Body of pancreas (tissue), 4 donors: ENCODE measurements at places on chromosomes 5 and 9. TPM values are rescaled to one million over a fixed set of nuclear protein-coding genes. Genes with fewer than 3 reads are reported as not detected.

- no peaks in the 10 kb centered on the region for H3K36me3 ChIP-seq
- no peaks in the 10 kb centered on the region for H3K4me1 ChIP-seq
- no peak for DNase-seq
- no peak within 1 kb of the TSS for H3K27ac ChIP-seq
- no peak within 1 kb of the TSS for H3K4me3 ChIP-seq
Measured at GRCh38 chr5:141402553-141403243, at the start of gene PCDHGA9. PCDHGA9 (plus strand) TSS chr5:141402778; CDS start chr5:141402953, 175 bp downstream.

DNA sequence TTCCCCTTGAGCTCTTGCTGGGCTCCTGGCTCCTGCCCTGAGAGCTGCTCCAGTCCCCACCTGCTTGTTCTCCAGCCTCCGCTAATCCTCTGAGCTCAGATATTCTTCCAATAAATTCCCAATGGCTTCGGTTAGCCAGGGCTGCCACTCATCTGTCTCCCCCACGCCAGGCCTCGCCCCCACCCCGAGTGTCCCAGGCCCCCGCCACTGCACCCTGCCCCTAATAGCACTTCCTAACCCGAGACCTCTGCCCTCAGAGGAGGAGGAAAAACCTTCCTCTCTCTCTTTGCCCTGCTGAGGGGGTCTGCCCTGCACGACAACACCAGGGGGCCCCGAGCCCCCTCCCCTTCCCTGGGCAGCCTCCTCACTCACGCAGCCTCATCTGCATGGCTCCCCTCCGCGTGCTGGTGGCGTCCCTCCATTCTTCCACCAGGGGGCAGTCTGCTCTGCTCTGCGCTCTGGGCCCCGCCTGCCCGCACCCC lies 5.4 kb upstream of the LCN15 start:
- no peaks in the 10 kb centered on the region for H3K27me3 ChIP-seq
- H3K36me3 ChIP-seq = no peaks in the 10 kb centered on the region
- H3K27ac ChIP-seq = no peak overlapping the region
- peak; percentile 39 for DNase-seq
- no peaks in the 10 kb centered on the region for H3K4me1 ChIP-seq

GRCh38 chr5:38940230-38940858 lies 94.5 kb downstream of the OSMR start:
- peaks cover 23% of the 10 kb centered on the region for H3K36me3 ChIP-seq
- no peak overlapping the region for H3K27ac ChIP-seq
- H3K4me1 ChIP-seq = no peaks in the 10 kb centered on the region
- H3K4me3 ChIP-seq = no peak overlapping the region
- DNase-seq = no peak
- H3K27me3 ChIP-seq = no peaks in the 10 kb centered on the region

GRCh38 chr5:137617528-137618205 lies 118.2 kb downstream of the KLHL3 start:
- peaks cover 7% of the 10 kb centered on the region for H3K4me1 ChIP-seq
- H3K27me3 ChIP-seq = no peaks in the 10 kb centered on the region
- no peaks in the 10 kb centered on the region for H3K36me3 ChIP-seq
- H3K27ac ChIP-seq = no peak overlapping the region
- no peak overlapping the region for H3K4me3 ChIP-seq

DNA sequence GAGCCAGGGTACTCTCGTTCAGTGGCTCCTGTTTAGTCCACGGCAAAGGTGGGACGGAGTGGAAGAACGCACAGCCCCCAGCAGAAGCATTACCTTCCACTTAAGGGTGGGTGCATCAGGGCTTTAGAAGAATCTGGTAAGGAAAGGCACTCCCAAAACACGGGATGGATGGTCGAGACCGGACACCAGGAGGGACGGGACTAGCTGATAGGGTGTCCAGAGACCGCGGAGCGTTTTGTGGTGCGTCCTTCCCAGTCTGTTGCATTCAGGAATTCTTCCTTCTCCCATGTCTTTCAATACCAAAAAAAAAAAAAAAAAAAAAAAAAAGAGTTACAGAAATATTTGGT lies 545 bp upstream of the CTSV start:
- H3K27ac ChIP-seq = peak overlapping the region; percentile 34
- peak; percentile 46 for DNase-seq
- no peaks in the 10 kb centered on the region for H3K27me3 ChIP-seq
- H3K4me1 ChIP-seq = peaks cover 7% of the 10 kb centered on the region
- H3K36me3 ChIP-seq = no peaks in the 10 kb centered on the region

DNA sequence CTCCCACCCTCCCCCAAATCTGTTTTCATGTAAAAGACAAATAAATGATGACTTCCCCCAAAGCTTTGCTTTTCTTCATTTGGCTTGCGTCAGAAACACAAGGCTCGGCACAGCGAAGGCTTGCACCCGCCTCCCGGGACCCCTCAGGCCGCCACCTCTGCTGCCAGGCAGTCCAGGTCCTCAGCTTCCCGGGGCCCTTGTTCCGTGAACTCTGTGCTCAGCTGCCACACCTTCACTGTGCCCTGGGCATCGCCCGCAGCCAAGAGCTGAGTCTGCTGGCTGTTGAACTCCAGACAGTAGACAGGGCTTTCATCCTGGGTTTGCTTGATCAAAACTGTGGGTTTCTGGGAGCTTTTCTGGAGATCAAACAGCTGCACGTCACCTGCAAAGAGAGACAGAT lies 23.0 kb downstream of the DYNC2I2 start:
- no peaks in the 10 kb centered on the region for H3K27me3 ChIP-seq
- H3K4me1 ChIP-seq = peaks cover 33% of the 10 kb centered on the region
- no peak overlapping the region for H3K27ac ChIP-seq
- no peak for DNase-seq

Gene CDC26
- total RNA-seq = 27.0 TPM

Gene NR5A1
- not detected for total RNA-seq

Gene CAVIN4
- total RNA-seq = not detected
